ENCODE measurements at places on chromosomes 5 and 9.

DNA sequence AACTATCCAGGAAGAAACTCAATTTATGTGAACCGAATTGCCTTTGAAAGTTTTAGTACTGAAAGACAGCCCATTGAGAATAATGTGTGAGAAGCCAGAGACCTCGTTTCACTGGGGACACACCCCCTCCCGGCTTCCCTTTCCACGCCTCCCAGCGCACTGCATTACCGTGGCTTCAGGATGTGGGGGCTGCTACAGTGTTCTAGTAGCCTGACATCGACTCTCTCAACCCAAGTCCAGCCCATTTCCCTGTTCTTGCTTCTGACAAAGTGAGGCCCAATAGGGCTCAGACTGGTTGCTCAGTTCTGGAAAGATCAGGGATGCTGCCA, 3.5 kb downstream of the PAX5 start:
- DNase-seq: no peak

GRCh38 chr5:13325765-13326164, 618.7 kb downstream of the DNAH5 start:
- DNase-seq: no peak

- DNase-seq: no peak
These were observed 92.1 kb downstream of the CACNA1B start for GRCh38 chr9:137969685-137970084.

GRCh38 chr5:74655206-74655605, 14.7 kb upstream of the ENC1 start:
- DNase-seq: no peak

DNA sequence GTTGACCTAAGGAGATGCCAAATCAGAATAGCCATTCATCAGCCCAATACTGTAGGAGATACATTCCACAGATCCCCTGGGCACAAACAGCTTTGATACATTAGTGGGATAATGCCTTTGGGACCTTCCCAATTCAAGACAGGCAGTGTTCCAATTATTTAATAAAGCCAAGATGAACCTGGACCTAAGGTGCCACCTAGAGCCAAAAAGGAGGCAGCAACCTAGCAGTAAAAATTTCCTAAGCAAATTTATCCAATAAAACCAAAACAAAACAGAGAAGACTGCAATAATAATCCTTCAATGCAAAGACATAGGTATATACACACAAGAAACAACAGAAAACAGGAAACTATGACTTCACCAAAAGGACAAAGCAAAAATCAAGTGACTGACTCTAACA, 253.0 kb downstream of the HINT1 start:
- no peak for DNase-seq

- no peak for DNase-seq
These were observed 444.3 kb downstream of the ENC1 start for GRCh38 chr5:74196233-74196632.

- no peak for DNase-seq
These were observed 7.4 kb downstream of the CPLX2 start for GRCh38 chr5:175878544-175879438.

- DNase-seq: no peak
These were observed 102.0 kb downstream of the CFAP95 start for GRCh38 chr9:69922646-69923045.

DNA sequence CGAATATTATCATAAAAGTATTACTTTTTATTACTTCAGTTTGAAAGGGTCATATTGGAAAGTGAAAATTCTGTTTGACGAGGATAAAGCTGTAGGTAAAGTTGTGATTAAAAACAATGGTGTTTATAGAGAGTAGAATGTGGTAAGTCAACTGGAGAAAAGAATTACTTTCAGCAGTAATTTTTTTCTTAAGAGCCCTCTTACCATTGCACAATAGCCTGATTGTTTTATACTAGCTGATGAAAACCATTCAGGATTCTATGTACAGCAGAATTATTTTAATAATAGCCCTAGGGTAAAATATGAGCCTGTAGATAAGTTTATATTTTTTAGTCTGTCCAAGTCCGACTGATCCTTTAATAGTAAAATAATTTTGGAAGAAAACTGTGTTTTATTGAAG, 16.6 kb downstream of the CDC42SE2 start:
- DNase-seq: no peak

DNA sequence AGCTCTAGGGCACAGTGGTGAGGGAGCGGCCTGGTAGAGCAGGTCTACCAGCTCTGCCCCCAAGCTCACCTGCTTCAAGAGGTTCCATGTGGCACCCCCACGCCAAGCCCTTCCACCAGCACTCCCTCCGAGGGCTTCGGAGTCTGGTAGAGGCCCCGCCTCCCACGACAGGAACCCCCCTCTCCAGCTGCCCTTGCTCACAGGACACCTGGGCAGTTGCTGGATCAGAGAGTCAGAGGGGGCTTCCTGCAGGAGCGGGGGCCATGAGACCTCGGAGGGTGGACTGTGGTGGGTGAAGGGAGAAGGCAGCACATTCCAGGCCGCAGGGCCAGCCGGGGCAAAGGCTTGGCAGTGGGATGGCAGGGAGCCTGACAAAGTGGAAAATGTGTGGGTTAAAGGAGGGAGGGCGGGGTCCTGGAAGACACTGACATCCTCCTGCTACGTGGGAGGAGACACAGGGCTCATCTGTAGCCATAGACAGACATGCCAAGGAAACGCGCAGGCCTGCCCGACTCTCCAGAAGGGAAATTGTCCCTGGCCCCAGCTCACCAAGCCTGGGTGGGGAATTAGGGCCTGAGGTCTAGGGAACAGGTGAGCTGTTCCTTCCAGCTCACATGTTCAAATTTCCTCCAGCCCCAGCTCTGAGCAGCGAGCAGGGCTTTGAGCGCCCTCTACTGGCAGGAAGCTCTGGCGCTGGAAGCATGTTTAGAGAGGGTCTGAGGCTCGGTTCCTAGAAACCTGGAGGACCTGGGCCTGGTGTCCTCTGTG, 74.2 kb downstream of the NTNG2 start:
- DNase-seq: peak; percentile 74

- no peak for DNase-seq
These were observed 18.7 kb upstream of the B4GALT1 start for GRCh38 chr9:33185858-33186257.

GRCh38 chr9:137069508-137070091, 757 bp downstream of the SAPCD2 start:
- DNase-seq: no peak

- DNase-seq: no peak
These were observed 16.0 kb downstream of the S1PR3 start for GRCh38 chr9:89006996-89007967.

DNA sequence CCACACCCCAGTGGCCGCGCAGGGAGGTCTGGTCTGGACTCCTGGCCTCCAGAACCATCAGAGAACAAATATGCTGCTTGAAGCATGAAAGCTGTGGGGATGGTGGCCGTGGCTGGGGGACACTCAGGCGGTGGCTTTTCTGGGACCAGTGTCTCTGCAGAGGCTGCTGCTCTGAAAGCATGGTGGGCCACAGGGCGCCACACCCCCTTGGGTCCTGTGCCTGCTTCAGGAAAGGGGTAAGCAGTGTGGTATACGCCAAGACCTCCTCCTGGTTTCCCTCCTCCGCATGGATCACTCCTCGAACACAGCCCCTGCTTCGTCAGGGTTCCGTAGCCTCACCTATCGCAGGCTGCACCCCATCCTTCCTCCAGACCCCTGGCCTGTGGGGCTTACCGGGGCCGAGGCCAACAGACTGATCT, 19.7 kb upstream of the TERT start:
- DNase-seq: no peak

GRCh38 chr5:177390363-177391300, 6.4 kb downstream of the SLC34A1 start:
- peak; percentile 71 for DNase-seq
